Stimulated activated CD8-positive, alpha-beta memory T cell treated with anti-CD3 and anti-CD28 coated beads, Interleukin-15, amount 100 ng/mL, for 24 hours (primary cell): ENCODE measurements at places on chromosomes 2 and 18.
A peak's percentile ranks its signal among the peaks of the same experiment; 100 is the strongest.

- DNase-seq = no peak
These were observed 133.2 kb downstream of the ICOS start for GRCh38 chr2:204069804-204070203.

GRCh38 chr18:5317186-5317585 lies 21.7 kb upstream of the ZBTB14 start:
- DNase-seq = no peak

DNA sequence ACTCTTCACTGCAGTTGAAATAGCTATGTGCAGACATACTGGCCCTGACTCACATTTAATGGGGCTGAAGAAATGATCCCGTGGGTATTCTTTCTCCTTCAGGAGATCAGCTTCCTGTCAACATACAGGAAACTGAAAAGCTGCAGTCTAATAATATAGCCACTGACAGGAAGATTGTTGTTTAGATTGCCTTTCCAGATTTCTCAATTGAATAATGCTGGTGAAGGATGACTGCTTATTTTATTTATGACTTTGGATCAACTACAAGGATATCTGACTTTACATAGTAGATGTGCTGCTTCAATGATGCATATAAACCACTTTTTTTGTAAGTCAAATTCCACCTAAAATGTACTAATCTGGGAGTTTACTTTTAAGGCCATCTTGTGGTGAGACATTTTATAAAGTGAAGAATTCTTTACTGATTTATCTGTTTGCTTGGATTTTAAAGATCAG lies 93.4 kb upstream of the MAP4K3 start:
- DNase-seq = no peak

GRCh38 chr18:10559553-10560451 lies 34.0 kb downstream of the NAPG start:
- DNase-seq = no peak

DNA sequence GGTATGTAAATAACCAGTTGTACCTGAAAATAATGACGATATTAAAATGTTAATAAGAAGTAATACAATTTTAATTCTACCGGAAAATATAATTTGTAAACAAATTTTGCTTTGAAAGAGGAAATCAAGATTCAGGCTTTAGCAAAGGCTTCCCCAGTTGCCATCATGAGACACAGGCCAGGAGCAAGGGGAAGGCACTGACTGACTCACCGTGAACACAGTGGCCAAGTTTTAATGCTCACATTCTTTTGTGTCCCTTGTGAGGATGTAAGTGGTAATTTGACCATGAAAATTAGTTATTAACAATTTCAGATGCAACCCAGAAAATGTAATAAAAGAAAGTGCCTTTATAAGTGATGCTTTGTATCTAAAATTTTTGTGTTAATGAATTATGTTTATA lies 164.1 kb downstream of the GREB1L start:
- DNase-seq = no peak

DNA sequence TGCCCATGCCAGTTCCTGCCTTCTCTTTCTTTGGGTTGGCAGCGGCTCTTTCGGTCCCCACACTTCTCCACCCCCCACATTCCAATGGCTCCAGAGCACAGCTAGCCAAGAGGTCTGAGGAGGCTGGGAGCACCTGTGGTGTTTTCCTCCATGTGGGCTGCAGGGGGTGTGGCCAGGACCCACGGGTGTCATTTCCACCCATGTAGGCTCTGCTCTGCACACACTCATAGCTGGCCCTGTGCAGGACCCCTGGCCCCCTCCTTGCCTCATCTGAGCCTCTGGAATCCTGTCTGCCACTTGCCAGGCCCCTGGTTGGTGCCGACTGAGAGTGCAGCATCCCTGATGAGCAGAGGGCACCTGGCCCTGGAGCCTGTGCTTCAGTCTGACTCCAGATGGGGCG lies 46.3 kb downstream of the DYSF start:
- no peak for DNase-seq

GRCh38 chr2:119749477-119750012 lies 10.2 kb upstream of the PTPN4 start:
- DNase-seq = no peak

GRCh38 chr2:44562737-44563136 lies 201.0 kb downstream of the CAMKMT start:
- no peak for DNase-seq

GRCh38 chr2:190938771-190939335 lies 58.2 kb downstream of the GLS start:
- DNase-seq = no peak

GRCh38 chr2:174569678-174570077 lies 27.9 kb downstream of the WIPF1 start:
- DNase-seq = no peak

DNA sequence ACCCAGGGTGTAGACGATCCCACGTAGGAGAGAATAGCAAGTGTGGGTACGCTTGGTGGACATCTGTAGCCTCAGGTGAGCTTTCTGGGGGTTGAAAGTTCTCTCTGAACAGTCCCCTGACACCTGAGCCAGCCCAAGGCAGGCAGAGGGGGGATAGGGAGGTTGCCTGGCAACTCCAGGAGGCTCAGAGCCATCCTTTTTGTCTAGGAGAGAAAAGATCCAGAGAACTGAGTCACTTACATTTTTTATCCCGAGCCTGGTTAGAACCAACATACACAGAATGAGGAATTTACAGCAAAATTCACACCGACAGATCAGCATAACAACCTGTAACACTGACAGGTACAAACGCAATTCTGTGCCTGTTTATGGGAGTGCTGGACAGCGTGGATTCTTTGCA lies 113.2 kb downstream of the SH3BP4 start:
- DNase-seq = no peak

DNA sequence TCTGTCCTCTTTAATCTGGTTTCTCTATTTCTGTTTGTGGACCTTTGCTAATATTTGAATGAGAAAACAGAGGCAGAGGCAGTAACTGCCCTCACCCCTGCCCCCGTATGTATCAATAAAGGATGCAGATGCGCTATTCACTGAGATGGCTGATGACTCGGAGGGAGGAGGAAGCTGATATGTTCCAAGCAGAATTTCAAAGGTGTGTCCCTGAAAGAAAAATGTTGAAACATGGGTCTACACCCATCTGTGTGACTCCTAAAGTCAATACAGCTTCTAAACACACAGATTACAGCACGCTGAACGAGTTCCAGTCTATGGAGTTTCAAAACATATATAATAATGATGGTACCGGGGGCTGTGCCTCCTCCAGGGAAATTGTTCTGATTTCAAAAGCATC lies 38.8 kb downstream of the EPHA4 start:
- no peak for DNase-seq

GRCh38 chr2:143029141-143029540 lies 100.1 kb upstream of the ARHGAP15 start:
- DNase-seq = no peak

DNA sequence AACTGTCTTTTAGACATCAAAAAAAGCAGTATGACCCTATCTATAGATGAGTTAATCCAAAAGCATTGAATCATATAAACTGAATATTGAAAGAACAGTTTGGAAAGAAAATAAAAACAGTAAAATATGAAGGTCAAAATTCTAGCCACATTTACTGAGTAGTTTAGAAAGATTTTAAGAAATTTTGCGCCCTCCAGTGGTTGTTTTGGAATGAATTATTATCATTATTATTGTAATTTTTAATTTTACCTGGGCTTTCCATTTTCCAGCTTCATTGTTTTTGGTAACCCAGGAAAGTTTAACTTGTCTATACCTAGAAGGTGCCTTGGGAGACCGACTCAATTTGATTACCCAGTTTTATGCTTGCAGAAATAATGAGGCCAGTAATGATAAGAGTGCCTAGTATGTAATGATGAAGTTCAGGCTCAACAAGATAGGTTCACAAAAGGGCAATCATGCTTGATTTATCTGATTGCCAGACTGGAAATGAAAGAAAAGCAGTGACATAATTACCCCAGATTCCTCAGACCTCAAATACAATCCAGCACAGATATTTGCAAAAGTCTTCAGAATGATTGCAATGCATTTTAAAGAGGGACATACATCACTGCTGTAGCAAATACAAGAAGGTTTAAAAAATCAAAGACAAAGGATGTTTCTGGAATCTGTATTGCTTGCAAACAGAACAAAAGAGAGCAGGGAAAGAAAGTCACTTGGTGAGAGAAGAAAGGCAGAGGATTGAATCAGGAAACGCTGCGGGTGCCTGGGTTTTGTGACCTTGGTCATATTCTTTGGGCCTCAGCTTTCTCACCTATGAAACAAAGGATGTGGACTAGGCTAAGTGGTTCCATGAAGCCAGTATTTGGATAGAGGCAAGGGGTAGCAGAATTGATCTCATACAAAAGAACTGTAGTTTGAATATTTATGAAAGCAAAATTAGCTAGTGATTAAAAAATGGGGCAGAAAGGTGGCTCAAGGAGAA lies 153.8 kb downstream of the MAP2 start:
- no peak for DNase-seq

DNA sequence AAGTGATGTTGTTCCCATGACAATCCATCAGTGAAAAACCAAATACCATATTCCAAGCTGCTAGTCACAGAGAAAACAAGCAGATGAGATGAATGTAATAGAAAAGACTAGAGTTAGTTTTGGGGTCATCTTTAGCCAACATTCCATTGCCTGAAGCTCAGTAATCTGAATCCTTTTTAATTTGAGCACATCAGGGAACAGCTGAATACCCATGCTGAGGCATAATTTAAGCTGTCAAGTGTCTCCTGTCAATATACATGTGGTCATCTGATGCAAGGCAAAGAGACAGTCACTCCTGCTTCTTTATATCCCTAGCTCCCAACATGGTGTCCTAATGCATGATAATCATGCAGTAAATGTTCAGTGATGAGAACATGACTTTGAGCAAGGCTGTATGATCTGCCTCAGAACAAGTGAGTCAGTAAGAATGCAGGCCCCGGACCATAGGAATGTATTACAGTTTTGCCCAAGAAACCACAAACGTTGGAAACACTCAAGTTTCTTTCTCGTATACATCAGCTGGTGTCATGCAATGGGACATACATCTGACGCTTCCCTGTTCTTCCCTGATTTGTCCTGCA lies 48.0 kb downstream of the CDK15 start:
- DNase-seq = no peak

DNA sequence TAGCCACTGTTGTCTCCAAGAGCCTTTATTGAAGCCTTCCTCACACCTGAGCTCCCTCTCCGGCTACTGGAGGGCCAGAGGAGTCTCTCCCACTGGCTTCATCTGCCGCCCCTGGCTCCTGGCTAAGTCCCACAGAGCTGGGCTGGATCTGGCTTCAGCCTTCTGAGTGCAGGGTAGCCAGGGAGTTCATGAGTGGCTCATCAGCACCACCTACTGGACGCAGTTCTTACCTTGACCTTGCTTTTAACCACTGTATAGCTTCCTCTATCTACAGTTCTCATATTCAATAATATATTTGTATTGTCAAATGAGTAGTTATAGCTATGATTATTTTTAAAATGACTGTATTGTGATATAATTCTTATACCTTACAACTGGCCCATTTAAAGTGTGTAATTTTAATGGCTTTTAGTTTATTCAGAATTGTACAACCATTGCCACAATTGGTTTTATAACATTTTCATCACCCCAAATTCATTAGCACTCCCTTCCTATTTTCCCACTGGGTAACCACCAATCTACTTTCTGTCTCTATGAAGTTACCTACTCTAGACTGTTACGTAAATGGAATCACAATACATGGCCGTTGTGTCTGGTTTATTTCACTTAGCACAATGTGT lies 17.7 kb downstream of the CNDP1 start:
- peak; percentile 44 for DNase-seq

DNA sequence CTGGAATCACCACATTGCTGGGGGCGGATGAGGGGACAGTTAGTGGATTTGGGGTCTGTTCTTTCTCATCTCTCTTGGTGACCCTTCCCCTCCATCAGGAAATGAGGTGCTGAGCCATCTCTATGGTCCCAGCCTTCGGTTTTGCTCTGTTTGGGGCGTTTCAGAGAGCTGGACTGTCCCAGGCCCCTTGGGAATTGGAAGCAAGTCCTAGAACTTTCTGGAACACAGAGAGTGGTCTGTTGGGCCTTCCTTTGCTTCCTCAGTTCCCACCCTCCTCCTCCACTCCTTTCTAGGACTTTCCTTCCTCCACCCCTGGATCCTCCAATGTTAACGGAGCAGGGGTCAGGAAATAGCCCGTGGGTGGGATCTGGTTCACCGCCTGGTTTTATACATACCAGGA lies 17.0 kb downstream of the RRM2 start:
- DNase-seq = no peak

DNA sequence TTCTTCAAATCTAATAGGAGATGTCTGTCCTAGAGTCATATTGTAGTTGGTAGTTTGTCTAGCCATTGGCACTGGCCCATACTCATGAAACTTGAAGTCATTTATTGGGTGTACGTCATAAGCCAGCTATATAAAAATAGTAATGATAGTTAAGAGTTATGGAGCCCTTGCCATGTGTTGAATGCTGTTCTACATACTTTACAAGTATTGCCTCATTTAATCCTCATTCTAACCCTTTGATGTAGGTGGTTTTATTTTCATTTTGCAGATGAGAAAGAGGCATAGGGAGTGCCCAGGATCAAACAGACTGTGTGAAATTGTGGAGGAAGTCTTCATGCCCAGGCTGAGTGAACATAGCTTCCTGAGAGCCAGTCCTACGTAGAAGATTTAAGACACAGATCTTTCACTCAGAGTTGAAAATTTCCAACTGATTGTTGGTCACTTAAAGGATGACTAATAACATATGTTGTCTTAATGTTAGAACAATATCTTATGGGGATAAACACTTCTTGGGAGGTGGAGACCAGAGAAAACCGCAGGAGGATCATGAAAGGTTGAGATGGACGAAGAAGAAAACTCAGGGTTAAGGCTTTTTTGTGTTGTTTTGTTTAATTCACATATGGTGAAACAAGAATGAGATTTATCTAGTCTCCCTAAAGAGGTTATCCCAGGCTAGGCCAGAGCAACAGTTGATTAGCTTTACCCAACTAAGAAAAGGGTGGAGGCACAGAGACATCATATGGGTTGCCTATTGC lies 156.0 kb downstream of the CERS6 start:
- no peak for DNase-seq

- DNase-seq = no peak
These were observed 504.0 kb downstream of the EPHA4 start for GRCh38 chr2:221068123-221068522.

DNA sequence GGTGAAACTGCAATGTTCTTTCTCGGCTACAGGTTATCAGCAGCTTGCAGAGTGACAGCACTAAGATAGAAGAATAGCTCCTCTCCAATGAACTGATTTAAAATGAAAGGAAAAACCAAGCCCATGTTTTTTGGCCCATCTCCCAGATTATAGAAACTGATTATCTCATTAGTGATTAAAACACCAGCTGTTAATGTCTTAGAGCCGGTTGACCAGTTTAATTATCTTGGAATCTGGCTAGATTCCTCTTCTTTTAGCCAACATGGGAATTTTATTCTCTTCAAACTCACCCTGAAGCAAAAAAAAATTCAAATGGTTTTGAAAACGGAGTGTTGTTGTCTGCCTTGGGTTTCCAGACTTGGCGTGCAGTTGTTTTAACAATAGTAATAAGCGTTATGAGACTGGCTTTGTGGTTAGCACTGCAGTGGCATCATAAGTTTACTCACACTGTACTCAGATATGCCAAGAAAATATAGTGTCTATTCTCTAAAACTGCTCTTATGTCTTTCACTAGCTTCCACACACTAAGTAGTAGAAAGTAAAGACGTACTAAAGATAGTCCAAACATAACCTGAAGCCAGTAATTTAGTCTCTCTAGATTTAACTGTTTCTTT lies 665.3 kb downstream of the STK39 start:
- DNase-seq = no peak

GRCh38 chr18:848062-848861 lies 36.2 kb upstream of the YES1 start:
- no peak for DNase-seq
